Stimulated activated CD4-positive, alpha-beta T cell treated with anti-CD3 and anti-CD28 coated beads, Interleukin-1b, Interleukin-23, amount 100 ng/mL, for 24 hours (primary cell): ENCODE measurements at places on chromosomes 4 and X.

- DNase-seq: no peak
Observed at GRCh38 chr4:54093324-54094240, 6.4 kb upstream of the GSX2 start.

GRCh38 chr4:20323991-20324390 lies 72.3 kb downstream of the SLIT2 start:
- no peak for DNase-seq

- no peak for DNase-seq
Observed at GRCh38 chr4:119834906-119835612, 206.5 kb upstream of the PDE5A start.

DNA sequence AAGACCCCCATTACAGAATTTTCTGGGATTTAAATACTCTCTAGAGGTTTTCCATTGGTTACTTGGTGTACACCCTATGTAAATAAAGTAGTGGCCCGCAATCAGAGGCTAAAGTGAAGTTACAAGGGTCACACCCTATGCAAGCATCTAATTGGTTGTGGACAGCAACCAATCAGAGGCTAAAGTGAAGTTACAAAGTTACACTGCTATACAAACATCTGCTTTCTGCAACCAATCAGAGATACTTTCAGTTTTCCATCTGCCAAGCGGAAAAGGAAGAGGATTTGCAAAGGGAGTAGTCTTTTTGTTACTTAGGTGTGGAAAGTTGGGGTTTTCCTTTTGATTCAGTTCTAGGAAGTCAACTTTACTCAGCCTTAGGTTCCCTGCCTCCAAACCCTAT lies 2.0 kb upstream of the ATRX start:
- no peak for DNase-seq

GRCh38 chr4:42607011-42607726 lies 49.7 kb downstream of the ATP8A1 start:
- DNase-seq: no peak

DNA sequence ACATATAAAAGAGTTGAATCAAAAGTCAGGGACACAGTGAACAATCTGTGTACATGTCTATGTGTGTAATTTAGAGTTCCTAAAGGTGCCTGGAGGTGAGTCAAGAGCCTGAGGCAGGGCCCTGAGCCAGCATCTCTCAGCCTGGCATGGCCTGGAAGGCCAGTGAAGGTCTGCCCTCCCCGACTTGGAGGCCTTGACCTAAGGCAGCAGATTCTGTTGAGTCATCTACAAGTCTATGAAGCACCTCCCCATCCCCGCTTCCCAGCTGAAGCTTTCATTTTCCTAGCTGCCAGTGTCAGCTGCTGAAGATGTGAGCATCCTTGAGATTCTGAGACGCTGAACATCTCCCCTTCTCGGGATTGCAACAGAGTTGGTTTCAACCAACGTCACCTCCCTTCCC lies 583.9 kb downstream of the BCOR start:
- DNase-seq: no peak

DNA sequence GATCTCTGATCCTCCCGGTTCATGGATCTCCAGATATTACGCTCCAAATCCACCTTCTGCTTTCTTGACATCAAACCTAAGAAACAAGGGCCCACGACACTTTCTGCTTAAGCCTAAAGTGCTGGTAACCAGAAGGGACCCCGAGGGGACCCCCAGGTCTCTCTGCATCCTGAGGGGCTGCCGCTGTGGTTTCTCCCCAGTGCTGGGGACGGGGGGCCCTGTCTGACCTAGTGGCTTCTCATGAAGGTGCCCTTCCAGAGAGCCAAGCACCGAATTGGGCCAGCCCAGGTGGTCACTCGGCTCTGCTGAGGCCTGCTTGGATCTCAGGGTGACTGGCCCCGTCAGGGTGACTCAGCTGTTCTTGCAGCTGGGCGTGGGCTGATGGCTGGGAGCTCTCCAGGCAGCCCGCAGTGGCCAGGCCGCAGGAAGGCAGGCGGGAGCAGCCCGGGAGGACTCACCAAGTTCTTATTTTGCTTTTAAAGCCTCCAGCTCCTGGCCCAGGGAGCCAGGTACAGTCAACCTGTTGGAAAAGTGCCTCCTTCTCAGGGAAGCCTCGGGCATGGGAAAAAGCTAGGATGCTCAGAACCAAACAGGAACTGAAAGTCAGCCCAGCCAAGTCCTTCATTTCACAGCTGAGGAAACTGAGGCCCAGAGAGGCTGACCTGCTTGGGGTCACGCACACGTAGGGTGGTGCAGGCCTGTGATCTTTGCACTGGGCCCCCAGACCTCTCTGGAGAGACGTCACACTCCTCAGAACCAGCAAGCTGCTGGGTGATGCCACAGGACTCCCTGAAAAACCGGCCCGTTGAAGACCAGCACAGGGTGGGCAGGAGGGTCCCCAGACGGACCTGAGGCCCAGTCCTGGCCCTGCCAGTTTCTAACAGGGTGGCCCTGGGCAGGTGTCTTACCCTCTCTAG lies 16.7 kb downstream of the BLOC1S4 start:
- DNase-seq: no peak

DNA sequence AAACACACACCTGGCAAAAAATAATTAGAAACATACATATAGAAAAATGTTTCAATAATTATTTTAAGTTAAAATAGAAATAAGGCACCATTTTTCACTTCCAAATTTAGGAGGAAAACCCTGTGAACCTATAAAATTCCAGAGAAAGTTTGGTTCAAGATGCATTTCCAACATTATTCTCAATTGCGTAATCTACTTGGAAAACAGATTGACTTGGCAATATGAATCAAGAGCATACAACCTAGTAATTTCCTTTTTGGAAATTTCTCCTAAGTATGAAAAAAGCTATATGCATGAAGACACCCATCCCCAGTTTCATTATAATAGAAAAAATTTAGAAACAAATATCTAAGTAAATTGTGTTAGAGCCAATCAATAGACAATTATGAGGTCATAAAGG lies 242.9 kb downstream of the IQCM start:
- no peak for DNase-seq

- DNase-seq: no peak
Observed at GRCh38 chrX:110420771-110421499, 62.3 kb downstream of the RTL9 start.

GRCh38 chrX:12011075-12011474 lies 127.2 kb upstream of the FRMPD4 start:
- DNase-seq: no peak

- no peak for DNase-seq
Observed at GRCh38 chr4:122285285-122285684, 93.5 kb upstream of the ADAD1 start.

- DNase-seq: no peak
Observed at GRCh38 chrX:113644426-113644825, 803.8 kb upstream of the AMOT start.

- DNase-seq: no peak
Observed at GRCh38 chr4:145497199-145498149, 15.8 kb downstream of the SMAD1 start.

GRCh38 chr4:128980816-128981326 lies 112.5 kb downstream of the SCLT1 start:
- no peak for DNase-seq

GRCh38 chr4:101265816-101266172 lies 81.5 kb downstream of the PPP3CA start:
- no peak for DNase-seq

GRCh38 chr4:36321176-36321575 lies 39.8 kb downstream of the DTHD1 start:
- no peak for DNase-seq

- no peak for DNase-seq
Observed at GRCh38 chr4:87390551-87390890, 467 bp downstream of the HSD17B11 start.

DNA sequence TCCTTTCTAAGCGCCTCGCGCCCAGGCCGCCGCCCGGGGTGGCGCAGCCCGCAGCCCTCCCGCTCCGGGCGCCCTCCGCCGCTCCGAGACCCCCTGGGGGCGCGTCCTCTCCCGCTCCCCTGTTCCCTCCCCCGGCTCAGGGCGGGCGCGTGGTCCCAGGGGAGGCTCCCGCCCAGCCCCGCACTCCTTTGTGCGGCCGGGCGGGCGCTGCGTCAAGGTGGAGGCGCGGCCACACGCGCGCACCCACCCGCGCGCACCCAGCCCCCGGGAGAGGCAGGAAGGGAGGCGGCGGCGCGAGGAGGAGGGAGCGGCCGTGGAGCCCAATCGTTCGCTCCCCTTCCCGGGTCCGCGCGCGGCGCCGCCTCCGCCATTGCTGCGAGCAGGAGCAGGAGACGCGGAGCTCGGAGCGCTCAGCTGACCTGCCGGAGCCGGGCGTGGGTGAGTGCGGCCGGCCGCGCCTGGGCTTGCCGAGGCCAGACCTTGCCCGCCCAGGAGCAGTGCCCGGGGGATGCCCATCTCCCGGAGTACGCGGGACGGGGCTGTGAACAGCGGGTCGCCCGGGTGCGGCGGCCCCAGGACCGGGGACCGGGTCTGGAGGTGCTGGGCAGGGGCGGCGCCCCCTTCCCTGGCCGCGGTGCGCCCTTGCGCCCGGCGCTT lies at the start of gene NSG1:
TSS of gene NSG1 (plus strand) at position 367 of the 657 bp plus-strand sequence. CDS start 528 bp downstream, outside the sequence.
- DNase-seq: no peak

- DNase-seq: no peak
Observed at GRCh38 chr4:12270546-12270945, 841.9 kb upstream of the HS3ST1 start.

DNA sequence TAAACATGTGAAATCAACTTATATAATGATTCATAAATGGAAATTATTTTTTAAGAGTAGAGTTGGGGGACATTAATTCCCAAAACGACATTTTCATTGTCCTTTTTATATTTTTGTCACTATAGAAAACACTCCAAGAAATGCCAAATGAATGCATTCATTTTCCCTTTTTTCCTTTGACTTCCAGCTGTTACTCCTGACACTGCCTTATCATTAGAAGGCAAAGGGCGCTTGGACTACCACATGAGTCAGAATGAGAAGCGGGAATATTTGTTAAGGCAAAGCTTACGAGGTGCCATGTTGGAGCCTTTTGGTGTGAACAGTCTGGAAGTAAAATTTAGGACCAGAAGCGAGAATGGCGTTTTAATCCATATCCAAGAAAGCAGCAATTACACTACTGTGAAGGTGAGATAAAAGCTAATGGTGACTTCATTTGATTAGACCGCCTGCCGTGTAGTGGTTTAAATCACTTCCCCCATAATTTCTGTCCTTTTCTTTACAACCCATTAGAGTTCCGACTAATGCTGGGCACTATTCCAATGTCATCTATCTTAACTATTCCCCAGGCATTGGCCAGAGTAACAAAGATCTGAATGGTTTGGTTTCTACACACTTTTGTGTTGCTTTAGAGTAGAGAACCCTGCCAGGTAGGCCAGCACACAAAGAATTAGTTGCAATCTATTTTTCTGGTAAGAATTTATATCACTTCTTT lies 166.7 kb downstream of the FAT4 start:
- no peak for DNase-seq

DNA sequence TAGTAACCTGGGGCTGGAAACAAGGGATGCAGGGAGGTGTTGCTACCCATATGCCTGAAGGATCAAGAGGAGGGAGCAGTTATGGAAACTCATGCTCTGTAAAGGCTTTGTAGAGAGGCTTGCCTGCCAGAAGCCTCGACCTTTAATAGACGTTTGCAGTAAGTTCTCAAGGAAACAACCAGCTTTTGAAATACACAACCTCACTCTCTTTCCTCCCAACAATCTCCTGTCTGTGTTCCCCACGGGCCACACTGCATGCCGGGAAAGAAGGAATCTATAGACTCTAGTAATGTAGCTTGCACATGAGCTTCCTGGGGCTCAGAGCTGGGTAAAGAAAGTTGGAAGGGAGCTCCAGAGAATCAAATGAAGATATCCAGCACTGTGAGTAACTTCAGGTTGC lies 101.6 kb upstream of the PACRGL start:
- no peak for DNase-seq

GRCh38 chr4:125707397-125707796 lies 392.6 kb downstream of the FAT4 start:
- no peak for DNase-seq

- DNase-seq: no peak
Observed at GRCh38 chr4:152408514-152409327, 127.2 kb downstream of the FBXW7 start.

GRCh38 chr4:33941854-33942253 lies 2302.5 kb downstream of the ARAP2 start:
- no peak for DNase-seq

DNA sequence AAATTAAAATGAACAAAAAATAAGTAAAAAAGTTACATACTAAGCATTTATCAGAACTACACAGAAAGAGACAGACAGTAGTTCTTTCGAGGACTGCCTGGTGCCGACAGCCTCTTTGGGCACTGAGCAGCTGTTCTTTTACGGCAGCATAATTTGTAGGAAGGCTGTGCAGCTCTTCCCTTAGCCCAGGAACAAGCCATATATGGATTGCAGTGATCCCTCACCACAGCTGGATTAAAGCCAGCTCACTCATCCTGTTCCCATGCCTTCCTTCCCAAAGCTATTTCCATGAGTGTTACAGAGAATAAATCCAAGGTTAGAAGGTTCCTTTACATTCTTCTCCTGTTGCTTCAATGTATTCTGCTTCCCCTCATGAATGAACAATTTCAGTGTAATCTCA lies 71.7 kb downstream of the DDX60L start:
- DNase-seq: no peak

DNA sequence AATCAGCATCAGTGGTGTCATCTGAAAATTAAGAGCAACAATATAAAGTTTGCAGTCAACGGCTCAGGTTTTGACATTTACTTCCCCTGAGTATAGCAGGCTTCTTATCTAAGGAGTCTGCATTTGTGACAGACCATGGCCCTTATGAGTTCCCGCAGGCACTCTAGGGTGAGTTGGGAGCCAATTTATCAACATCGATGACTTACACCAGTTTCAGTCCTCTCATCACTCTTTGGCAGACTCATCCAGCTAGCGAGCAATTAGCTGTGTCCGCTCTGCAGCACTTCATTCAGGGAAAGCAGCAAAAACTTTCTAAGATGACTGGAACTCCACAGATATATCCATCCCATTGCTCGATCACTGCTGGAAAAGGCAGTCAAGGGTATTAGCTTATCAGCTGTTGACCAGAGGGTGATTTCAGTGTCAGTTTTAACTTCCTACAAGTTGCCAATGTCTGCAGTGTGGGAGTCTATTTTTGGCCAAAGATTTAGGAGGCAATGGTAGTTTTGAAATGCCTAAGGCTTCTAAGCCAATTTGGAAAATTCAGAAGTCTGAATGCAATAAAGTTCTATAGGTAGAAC lies 625.1 kb upstream of the TENM3 start:
- no peak for DNase-seq

DNA sequence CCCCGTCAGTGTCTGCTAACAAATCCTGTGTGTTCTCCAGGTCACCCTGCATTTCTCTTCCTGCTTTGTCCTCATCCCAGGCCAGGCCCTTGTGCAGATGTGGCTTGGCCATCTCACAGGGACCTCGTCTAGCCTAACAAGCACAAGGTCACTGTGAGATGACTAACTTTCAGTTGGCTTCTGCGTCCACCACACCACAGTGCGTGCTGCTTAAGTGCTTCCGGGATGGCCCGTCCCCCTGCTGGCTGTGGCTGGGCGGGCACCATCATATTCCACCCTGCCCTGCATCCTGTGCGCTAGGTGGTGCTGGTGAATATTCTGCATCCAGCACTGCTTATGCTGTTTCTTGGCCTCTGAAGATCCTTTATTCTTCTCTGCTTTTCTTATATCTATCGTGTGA lies 33.8 kb downstream of the RBBP7 start:
- DNase-seq: no peak
